ENCODE measurements at places on chromosomes 4 and X.

DNA sequence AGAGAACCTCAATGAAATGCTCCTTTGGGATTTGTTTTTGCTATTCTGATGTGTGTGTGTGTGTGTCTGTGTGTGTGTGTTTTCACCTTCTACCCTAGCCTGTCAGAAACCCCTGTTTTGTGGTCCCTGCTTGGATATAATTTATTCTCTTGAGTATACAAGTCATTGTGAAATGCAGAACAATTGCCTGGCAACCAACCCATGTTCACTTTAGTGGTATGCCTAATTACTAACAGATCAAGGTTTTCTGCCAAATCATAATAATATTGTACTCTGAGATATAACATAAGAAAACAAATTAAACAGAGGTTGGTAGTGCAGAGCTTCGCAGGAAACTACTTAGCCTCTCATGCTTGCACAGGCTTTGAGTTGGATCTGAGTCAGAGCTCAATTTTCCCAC, 7.0 kb upstream of the TET2 start:
- DNase-seq: no peak

- no peak for DNase-seq
Observed at GRCh38 chr4:170057866-170058265, 31.7 kb upstream of the MFAP3L start.

GRCh38 chr4:53478671-53479456, 101.4 kb downstream of the FIP1L1 start:
- no peak for DNase-seq

- DNase-seq: no peak
Observed at GRCh38 chr4:110365761-110366160, 110.2 kb upstream of the ENPEP start.

DNA sequence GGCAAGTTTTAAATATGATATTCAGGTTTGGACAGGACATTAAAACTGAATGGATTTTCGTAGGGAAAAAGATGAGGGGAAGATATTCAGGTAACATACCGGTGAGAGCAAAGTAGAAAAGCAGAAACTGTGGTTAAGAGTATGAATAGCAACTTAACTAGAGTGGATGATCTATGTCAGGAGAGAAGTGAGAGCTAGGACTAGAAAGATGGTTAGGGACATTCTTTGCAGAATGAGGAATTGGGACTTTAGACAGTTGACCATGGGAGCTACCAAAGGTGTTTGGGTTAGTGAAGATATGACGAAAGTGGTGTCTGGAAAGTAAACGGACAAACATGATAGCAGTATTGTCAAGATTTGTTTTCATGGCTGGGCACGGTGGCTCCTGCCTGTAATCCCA, 45.2 kb downstream of the ANXA5 start:
- no peak for DNase-seq

DNA sequence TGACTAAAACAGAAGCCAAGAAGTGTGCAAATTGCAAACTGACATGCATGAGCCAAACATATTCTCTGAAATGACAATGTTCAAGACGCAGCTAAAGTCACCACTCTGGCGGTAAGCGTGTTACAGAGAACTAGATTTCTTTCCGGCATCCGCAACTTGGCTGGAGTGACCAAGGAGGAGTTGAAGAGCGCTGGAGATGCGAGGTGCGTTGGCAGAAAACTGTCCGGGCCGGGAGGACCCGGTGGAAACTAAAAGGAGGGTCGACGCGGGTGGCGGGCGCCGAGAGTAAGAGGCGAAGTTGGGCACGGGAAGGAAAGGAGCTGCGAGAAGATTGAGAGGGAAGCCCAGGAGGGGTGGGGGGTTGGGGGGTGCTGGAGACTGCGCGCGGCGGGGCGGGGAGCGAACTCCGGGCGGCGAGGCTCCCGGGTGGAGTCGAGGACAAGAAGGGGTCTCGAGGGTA, 807 bp downstream of the SEL1L3 start:
- DNase-seq: no peak

DNA sequence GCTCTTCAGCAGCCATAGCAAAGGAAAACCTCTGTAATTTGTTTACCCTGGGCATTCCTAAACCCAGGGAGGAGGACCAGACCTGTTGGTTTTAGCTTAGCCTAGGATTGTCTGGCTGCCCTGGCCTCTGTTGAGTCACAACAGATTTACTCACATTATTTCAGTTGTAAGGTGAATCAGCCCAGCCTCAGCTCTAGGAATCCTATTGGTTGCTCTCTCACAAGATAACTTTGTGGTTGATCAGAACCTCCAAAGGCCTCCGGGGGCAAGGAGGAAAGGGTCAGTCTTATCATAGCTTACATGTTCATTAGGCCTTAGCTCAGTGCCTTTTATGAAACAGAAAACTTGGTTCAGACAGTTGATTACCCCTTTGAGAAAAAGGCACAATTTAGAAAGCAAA, 41.0 kb downstream of the PDK3 start:
- no peak for DNase-seq

- DNase-seq: no peak
Observed at GRCh38 chrX:45068569-45068968, 132.1 kb downstream of the DIPK2B start.

DNA sequence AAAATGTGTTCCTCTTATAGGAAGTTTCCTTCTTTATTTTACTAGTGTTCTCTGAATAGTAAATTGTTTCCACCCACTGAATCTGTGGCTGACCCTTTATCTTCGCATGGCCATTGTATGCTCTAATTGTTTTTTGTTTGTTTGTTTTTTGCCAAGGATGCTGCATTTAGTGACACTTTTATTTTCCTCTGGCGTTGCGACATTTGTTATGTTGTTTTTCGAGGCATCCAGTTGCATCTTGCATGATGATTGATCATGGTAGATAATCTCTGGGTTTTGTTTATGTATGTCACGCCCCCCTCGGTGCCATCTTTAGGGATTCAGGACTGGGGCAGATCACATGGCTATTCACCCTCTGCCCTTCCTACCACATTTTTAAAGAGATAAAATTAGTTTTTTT, 2.2 kb downstream of the NMU start:
- no peak for DNase-seq

DNA sequence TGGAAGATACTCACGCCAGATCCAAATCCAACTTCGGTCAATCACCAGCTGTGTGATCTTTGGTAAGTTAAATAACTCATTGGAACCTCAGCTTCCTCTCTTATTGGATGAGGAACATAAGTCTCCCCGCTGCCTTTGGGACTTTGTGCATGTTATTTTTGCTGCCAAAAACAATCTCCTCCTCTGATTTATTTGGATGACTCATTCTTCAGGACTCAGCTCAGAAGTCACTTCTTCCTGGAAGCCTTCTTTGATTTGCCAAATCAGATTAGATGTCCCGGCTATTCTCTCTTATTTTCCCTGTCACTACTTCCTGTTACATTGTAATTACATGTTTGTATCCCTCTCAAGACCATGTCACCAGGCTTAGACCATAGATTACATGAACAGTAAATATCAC, 138.0 kb upstream of the BOD1L1 start:
- DNase-seq: no peak

All from SHP77 (cell line).